Endodermal cell (in vitro differentiated cells): ENCODE measurements at places on chromosomes 6 and 20. TPM values are rescaled to one million over a fixed set of nuclear protein-coding genes. Genes with fewer than 3 reads are reported as not detected.

DNA sequence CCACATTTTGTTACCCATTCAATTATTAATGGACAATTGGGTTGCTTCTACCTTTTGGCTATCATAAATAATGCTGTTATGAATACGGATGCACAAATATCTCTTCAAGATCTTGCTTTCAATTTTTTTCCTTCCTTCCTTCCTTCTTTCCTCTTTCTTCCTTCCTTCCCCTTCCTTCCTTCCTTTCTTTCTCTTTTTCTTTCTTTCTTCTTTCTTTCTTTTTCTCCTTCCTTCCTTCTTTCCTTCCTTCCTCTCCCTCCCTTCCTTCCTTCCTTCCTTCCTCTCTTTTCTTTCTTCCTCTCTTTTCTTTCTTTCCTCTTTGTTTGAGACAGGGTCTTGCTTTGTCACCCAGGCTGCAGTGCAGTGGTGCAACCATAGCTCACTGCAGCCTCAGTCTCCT is 39.2 kb downstream of the ZNF184 start:
- H3K27ac ChIP-seq: no peak overlapping the region
- H3K4me3 ChIP-seq: no peak overlapping the region
- DNase-seq: no peak
- no peaks in the 10 kb centered on the region for H3K4me1 ChIP-seq

- no peaks in the 10 kb centered on the region for H3K36me3 ChIP-seq
- no peak for DNase-seq
- H3K27ac ChIP-seq: no peak overlapping the region
- H3K4me3 ChIP-seq: no peak overlapping the region
- no peaks in the 10 kb centered on the region for H3K27me3 ChIP-seq
These were observed 133.7 kb downstream of the C6orf58 start for GRCh38 chr6:127710668-127711067.

GRCh38 chr6:72642435-72642834 is 20.6 kb downstream of the KCNQ5 start:
- H3K4me1 ChIP-seq: no peaks in the 10 kb centered on the region
- H3K4me3 ChIP-seq: no peak overlapping the region
- peaks cover 10% of the 10 kb centered on the region for H3K27me3 ChIP-seq
- no peaks in the 10 kb centered on the region for H3K36me3 ChIP-seq
- no peak overlapping the region for H3K27ac ChIP-seq

BACH2 gene
- 11.0 to 14.9 TPM (median 11.7 TPM) in 3 replicates for total RNA-seq

DNA sequence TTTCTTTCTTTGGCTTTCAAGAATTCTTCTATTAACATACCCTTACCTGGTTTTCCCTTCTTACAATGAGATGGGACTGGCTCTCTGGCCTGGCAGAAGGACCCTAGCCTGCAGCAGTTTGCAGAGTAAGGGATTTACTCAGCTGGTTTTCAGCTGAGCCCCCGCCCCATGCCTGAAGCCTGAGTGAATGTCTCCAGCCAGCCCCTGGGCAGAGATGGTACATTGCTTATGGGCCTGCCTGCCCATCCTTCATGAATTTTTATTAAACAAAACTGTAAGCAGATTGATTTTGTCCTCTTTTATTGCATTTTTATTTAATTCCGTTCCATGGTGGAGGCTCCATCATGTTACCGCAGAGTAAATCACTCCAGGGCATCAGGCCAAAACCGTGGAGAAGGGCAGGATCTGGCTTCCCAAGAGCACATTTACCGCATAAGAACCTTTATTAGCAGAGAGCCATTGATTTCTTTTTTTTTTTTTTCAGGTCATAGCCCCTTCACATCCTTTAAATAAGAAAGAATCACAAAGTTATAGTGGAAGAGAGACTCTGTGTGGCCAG is 316.2 kb downstream of the DHX35 start:
- peaks cover 4% of the 10 kb centered on the region for H3K27me3 ChIP-seq
- DNase-seq: no peak
- no peaks in the 10 kb centered on the region for H3K4me1 ChIP-seq
- no peaks in the 10 kb centered on the region for H3K36me3 ChIP-seq
- H3K27ac ChIP-seq: no peak overlapping the region
- no peak overlapping the region for H3K4me3 ChIP-seq

DNA sequence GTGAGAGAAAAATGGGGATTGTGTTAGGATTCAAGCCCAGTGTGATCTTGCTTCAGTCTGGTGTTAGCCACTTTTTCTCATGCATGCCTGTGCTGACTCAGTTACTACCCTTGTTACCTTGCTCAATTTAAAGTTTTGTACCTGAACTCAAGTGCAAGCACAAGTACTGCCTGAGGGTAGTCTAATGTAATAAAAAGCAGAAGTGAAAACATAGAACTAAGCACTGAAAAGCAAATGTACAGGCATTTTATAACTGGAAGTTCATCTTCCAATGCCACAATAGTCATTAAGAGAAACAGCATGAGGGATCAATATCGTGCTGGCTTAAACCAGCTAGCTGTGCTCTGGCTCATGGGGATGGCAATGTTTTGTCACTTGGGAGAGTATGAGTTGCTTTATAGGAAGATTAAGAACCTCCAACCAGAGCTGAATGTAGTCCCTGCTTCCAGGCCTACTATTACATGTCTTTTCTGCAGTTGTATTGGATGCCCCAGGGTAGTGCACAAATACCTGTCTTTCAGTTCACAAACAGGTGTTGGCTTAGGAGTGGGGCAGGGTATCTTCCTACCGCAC is 48.7 kb downstream of the SLC35F1 start:
- H3K27ac ChIP-seq: peak overlapping the region; percentile 94
- DNase-seq: no peak
- no peaks in the 10 kb centered on the region for H3K27me3 ChIP-seq
- H3K4me3 ChIP-seq: no peak overlapping the region
- no peaks in the 10 kb centered on the region for H3K4me1 ChIP-seq

GRCh38 chr6:146965110-146965689 is 239.0 kb upstream of the STXBP5 start:
- H3K4me1 ChIP-seq: no peaks in the 10 kb centered on the region
- no peak for DNase-seq
- H3K27me3 ChIP-seq: no peaks in the 10 kb centered on the region
- no peaks in the 10 kb centered on the region for H3K36me3 ChIP-seq
- peak overlapping the region; percentile 30 for H3K4me3 ChIP-seq

SOBP gene
- 1.9 to 2.5 TPM (median 1.9 TPM) in 3 replicates for total RNA-seq

TSBP1 gene
- not detected in 3 replicates for total RNA-seq

- H3K27me3 ChIP-seq: peaks cover 20% of the 10 kb centered on the region
- no peak overlapping the region for H3K4me3 ChIP-seq
- no peak for DNase-seq
- no peaks in the 10 kb centered on the region for H3K4me1 ChIP-seq
- no peak overlapping the region for H3K27ac ChIP-seq
These were observed 4.2 kb downstream of the TPD52L1 start for GRCh38 chr6:125157725-125158124.

PI3 gene
- total RNA-seq: not detected in 2 replicates

- no peak overlapping the region for H3K4me3 ChIP-seq
- H3K4me1 ChIP-seq: peaks cover 6% of the 10 kb centered on the region
- H3K27ac ChIP-seq: no peak overlapping the region
- DNase-seq: no peak
- no peaks in the 10 kb centered on the region for H3K36me3 ChIP-seq
These were observed 38.5 kb upstream of the GPR6 start for GRCh38 chr6:109939654-109940053.

DNA sequence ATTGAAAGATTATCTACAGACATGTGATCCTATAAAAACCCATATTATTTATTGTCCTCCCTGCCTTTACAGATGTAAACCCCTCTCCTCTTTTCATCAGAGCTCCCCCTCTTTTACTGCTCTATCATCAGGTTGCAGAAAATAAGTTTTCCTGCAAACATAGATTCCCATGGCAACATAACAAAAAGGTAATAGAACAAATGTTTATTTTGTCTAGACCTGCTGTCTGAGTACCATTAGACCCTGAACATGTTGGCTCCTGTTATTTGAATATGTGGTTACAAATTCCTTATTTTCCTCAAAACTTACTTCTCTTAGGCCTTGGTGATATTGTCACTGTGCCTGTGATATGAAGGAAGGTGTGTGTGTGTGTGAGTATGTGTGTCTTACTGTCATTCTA is 11.5 kb downstream of the MAPK14 start:
- no peak for DNase-seq
- H3K27me3 ChIP-seq: no peaks in the 10 kb centered on the region

GRCh38 chr6:122005661-122006060 is 393.8 kb upstream of the HSF2 start:
- no peaks in the 10 kb centered on the region for H3K27me3 ChIP-seq
- no peak overlapping the region for H3K4me3 ChIP-seq
- no peaks in the 10 kb centered on the region for H3K36me3 ChIP-seq
- no peak overlapping the region for H3K27ac ChIP-seq
- peaks cover 15% of the 10 kb centered on the region for H3K4me1 ChIP-seq

ULBP3 gene
- total RNA-seq: 5.4 and 5.8 TPM in 2 replicates

GRCh38 chr20:10558635-10559187 is 115.1 kb downstream of the JAG1 start:
- no peaks in the 10 kb centered on the region for H3K4me1 ChIP-seq
- DNase-seq: no peak
- H3K27ac ChIP-seq: no peak overlapping the region
- no peak overlapping the region for H3K4me3 ChIP-seq
- H3K36me3 ChIP-seq: no peaks in the 10 kb centered on the region

DNA sequence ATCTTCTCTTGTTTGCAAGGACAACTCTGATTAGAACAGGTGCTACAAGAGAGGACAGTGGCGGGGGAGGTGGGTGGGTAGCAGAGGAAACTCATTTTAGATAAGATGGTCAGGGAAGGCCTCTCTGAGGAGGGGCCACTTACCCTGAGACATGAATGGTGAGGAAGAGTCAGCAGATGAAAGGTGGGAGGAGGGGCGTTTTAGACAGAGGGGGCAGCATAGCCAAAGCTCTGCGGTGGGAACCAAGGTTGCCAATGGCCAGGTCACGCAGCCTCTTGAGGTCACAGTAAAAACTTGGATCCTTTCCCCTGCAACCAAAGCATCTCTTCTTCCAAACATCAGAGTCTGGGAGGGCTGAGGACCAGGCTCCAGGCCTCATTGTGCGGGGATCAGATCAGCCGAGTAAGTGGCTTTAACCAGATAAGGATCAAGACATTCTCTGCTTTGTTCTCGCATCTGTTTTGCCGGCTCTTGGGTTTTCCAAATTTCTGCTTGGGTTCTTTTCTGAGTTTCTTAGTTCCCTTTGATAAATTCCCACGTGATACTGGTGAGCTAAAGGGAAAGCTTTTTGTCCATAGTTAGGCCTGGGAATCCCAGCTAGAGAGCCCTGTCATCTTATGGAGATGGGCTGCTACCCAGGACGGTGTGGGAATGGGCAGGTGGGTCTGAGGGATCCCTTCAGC is 5.5 kb upstream of the CD40 start:
- H3K36me3 ChIP-seq: no peaks in the 10 kb centered on the region
- peaks cover 31% of the 10 kb centered on the region for H3K27me3 ChIP-seq
- no peak overlapping the region for H3K4me3 ChIP-seq
- H3K27ac ChIP-seq: no peak overlapping the region
- peak; percentile 47 for DNase-seq

DNA sequence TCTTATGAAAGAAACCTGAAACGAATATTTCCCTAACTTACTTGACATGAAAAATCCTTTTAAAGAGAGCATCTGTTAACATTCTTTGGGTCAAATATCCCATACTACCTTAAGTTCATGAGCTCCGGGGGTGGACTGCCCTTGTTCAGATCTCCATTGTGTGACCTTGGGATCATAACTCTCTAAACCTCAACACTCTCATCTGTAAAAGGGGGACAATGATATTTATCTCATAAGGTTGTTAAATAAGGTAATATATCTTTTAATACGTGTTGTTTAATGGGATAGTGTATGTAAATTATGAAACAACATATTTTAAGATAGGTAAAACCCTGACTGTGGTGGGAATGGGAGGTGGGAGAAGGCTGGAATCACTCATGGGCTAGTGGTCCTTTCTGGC is 326.3 kb downstream of the FARS2 start:
- H3K27me3 ChIP-seq: no peaks in the 10 kb centered on the region
- H3K4me1 ChIP-seq: peaks cover 1% of the 10 kb centered on the region
- no peak for DNase-seq
- no peaks in the 10 kb centered on the region for H3K36me3 ChIP-seq
- H3K4me3 ChIP-seq: no peak overlapping the region

DNA sequence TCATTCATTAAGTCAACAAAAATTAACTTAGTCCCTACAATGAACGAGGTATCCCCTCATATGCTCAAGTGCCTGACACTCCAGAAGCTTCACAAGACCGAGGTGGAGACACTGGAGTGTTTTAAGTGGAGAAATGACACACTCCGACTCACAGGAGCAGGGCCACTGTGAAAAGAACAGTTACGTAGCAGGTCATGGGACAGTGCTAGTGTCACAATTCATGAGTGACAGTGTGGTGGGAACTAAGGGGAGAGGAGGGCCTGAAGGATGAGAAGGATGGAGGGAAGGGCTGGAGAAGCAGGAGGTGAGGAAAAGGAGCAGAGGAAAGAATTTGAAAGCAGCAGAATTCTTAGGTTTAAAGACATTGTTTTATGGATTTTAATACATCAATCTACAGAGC is 1.3 kb upstream of the HLA-A start:
- H3K27me3 ChIP-seq: peaks cover 8% of the 10 kb centered on the region
- no peak overlapping the region for H3K4me3 ChIP-seq
- no peak overlapping the region for H3K27ac ChIP-seq
- no peak for DNase-seq
- no peaks in the 10 kb centered on the region for H3K4me1 ChIP-seq

GABRR1 gene
- 0.46 and 0.47 TPM in 2 replicates for total RNA-seq

B4GALT5 gene
- 57.9 and 58.8 TPM in 2 replicates for total RNA-seq

KCNB1 gene
- total RNA-seq: 0.70 and 0.84 TPM in 2 replicates

DNA sequence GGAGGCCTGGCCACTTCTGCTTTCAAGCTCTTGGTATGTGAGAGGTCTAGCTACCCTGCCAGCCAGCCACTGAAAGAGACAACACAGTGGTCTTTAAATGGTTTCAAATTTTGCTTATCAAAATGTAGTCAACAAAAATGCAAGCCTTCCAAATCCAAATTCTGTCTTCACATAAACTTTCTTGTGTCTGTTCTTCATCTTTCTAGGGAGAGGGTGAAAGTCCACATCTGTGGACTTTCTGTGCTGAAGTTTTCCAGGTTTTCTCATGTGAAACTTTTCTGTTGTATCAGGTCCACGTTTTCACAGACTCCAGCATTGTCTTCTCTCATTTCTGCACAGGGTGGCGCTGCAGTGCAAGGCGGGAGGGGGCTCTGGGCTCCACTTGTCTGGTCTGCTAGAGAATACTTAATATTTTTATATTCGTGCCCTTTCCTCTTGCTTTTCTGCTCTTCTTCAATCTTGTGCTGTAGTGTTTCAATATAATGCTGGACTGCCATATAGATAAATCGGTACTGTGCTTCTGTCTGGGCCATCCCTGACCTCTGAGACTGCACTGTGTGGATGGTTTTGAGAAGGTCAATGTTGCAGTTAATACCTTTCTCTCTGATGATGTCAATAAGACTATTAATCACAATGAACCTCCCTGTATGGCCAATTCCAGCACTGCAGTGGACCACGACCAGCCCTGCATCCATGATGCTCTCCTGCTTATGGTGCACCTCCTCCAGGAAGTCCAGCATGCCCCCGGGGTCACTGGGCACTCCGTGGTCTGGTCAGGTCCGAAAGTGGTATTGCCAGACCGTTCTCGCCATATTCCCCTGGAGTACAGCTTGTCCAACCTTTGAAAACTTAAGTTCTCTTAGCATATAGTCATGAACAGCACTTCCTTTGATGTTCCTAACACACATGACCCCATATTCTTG is 161.6 kb upstream of the TNFAIP3 start:
- H3K27me3 ChIP-seq: no peaks in the 10 kb centered on the region
- no peaks in the 10 kb centered on the region for H3K4me1 ChIP-seq
- no peaks in the 10 kb centered on the region for H3K36me3 ChIP-seq
- no peak overlapping the region for H3K27ac ChIP-seq
- DNase-seq: peak; percentile 91

- H3K4me3 ChIP-seq: no peak overlapping the region
- no peaks in the 10 kb centered on the region for H3K36me3 ChIP-seq
- no peak for DNase-seq
- no peak overlapping the region for H3K27ac ChIP-seq
- H3K4me1 ChIP-seq: no peaks in the 10 kb centered on the region
These were observed 156.3 kb downstream of the KIF6 start for GRCh38 chr6:39568896-39569295.
